ENCODE measurements at places on chromosomes 7 and 10.

- no peak for DNase-seq
Observed at GRCh38 chr10:13352519-13352918, 4.4 kb upstream of the SEPHS1 start.

- no peak for DNase-seq
Observed at GRCh38 chr7:41315764-41316163, 387.1 kb downstream of the INHBA start.

GRCh38 chr10:86758189-86759072 lies 2.0 kb downstream of the BMPR1A start:
- no peak for DNase-seq

DNA sequence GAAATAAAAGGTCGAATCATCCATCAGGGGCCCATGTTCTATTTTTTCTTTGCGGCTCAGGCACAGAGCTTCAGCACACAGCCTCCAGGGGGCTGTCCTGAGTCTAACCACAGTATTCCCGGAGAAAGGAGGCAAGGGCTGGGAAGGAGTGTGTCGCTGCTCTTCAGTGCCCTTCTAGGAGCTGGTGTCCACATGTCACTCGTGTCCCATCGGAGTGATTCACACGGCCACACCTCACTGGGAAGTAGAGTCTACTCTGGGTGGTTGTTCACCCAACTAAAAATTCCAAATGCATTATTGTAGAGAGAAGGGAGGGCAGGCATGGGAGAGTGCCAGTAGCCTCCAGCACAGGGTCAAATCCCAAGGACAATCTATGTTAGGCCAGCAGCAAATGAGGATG lies 114.8 kb upstream of the LANCL2 start:
- no peak for DNase-seq

- no peak for DNase-seq
Observed at GRCh38 chr7:127677433-127678230, 25.6 kb downstream of the SND1 start.

DNA sequence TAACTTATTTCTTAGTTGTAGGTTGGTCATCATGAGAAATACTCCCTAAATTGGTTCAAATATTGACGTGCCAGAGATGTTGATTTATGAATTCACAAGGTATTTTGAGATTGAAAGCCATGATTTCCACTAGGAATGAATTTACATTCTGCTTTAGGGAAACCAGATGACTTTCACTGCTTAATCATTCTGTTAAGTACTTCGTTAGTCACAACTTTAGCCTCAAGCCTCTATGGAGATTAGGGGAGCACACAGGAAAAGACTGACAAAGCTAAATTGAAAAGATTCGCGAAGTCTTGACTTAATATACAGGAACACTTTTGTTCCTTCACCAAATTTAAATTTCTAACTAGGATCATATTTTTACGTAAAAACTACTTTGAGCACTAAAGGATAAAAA lies 250.4 kb upstream of the CACNA2D1 start:
- DNase-seq: no peak

DNA sequence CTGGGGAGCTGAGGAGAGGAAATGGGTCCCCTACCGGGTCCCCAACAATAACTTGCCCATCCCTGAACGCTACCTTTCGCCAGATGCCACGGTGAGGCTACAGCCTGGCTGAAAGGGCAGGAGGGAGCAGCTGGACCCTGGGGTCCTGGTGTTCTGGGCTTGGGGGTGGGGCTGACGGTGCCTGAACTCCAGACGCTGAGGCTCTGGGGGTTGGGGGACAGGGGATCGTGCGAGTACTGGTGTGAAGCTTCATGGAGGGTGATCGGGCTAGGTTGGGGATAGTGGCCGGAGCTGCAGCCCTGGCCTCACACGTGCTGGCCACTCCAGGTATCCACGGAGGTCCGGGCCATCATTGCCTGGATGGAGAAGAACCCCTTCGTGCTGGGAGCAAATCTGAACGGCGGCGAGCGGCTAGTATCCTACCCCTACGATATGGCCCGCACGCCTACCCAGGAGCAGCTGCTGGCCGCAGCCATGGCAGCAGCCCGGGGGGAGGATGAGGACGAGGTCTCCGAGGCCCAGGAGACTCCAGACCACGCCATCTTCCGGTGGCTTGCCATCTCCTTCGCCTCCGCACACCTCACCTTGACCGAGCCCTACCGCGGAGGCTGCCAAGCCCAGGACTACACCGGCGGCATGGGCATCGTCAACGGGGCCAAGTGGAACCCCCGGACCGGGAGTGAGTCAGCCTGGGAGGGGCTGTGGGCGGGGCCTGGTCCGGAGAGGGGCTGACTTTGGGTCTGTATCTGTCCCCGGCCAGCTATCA lies 8.3 kb downstream of the AEBP1 start:
- DNase-seq: no peak

- no peak for DNase-seq
Observed at GRCh38 chr7:104371216-104371979, 43.0 kb downstream of the LHFPL3 start.

DNA sequence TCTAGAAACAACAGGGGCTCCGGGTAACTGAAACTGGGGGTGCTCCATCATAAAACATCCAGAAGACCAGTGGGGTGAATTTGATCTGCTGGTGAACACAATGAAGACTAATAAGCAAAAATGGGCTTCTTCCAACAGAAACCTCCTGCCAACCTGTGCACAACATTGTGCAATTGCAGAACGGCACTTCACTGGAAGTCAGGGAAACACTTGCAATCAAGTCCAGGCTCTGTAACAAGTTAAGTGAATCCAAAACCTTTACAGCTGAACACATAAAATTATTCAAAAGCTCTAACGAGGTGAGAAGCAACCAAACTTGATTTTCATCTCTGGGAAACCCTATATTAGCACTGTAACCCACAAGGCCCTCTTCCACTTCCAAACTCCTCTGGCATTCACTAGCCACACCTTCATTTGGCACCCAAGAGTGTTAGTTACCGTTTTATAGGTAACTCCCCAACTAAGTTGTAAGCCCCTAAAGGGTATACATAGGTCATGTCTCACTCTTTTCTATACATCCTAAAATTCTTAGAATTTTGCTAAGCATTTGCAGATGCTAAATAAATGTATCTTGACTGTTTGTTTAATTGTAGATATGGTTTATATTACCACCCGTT lies 22.0 kb downstream of the IMMP2L start:
- no peak for DNase-seq

DNA sequence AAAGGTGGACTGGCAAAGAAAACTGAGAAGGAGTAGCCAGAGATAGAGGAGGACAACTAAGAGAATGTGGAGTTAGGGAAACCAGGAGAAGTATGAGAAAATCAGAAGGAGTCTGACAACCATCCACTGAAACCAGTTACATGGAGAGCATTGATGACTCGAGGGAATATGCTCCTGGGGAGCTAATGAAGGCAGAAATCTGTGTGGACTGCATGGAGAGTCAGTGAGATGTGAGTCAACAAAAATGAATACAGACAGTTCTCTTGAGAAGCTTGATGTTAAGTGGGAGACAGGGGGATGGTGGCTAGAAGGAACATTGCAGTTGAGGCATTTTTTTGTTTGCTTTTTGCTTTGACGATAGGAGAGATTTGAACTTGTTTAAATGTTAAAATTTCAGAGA lies 34.3 kb upstream of the ZNF32 start:
- no peak for DNase-seq

DNA sequence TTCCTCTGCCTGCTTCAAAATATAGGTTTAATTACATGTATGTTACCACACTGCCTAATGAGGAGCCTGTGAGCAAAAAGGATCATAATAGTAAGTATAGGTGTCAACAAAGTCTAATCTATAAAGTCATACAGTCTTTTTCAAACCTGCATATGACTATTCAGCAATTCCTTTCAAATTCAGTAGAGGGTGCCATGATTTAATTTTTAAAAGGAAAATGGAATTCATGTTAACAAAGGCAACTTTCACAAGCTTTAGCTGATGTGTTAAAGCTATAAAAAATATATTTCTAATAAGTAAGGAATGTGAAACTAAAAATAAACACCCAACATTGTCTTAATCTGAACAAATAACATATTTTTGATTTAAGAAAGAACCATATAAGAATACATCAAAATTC lies 52.1 kb downstream of the MPP7 start:
- no peak for DNase-seq

DNA sequence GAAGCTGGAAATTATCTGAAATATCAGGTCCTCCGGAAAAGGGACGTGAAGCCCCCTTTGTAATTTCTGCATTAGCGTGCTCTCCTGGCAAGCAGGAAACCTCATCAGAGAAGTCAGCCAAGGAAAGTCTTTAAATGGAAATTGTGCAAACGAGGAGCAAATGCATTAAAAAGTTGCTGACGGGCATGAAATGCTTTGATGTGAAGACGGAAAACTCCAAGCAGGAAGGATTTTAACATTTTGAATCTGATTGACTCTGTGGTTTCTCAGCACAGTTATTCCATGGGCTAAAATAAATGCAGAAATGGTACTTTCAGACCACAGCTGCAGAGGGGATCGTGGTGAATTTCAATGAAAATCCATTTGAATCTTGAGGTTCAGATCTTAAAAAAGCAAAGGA lies 167.8 kb downstream of the AHR start:
- DNase-seq: no peak

DNA sequence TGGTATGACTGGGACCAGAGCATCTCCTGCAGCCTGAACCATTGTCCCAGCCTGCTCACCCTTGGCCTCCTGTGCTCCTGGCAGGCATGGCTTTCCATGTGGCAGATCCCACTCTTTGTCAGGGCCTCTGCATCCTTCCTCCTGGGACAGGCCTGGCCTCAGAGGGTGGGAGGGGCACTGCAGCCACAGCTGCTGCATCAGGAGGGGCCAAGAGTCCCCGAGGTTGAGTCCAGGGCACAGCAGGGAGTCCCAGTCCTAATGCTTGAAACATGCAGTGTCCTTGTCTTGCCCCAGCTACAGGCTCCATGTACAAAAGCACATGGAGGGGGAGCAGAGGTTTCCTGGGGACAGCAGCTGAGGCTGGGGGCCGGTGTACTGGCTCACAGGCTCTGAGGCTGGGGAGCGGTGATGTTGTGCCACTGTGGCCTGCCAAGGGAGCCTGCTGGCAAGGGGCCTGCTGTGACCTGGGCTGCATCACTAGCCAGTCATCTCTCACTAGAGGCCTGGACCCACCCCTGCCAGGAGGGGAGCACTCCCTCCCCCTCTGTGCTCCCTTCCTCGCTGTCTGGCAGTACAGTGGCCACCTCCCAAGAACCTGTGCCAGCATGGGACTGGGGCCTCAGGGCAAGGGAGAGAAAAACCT lies 144.8 kb downstream of the ZNF248 start:
- no peak for DNase-seq

DNA sequence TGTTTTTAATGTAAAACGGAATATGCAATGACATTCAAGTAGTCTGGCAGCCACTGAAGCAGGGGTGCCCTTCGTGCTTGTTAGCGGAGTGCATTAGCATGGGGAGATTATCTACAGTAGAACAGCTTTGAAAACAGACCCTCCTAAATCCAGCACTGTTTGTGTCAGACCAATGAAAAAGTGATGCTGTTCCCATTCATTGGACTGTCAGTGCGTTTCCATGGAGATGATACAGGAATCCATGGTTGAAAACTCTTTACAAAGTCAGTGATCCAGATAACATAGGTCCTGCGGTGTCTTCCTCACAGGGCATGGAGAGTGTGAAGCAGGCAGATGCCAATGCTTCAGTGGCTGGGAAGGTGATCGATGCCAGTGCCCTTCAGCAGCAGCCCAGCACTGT lies 73.6 kb downstream of the ITGB8 start:
- no peak for DNase-seq

GRCh38 chr7:146557971-146558469 lies 441.4 kb downstream of the CNTNAP2 start:
- no peak for DNase-seq

GRCh38 chr10:69901022-69901421 lies 99.3 kb downstream of the COL13A1 start:
- DNase-seq: no peak

DNA sequence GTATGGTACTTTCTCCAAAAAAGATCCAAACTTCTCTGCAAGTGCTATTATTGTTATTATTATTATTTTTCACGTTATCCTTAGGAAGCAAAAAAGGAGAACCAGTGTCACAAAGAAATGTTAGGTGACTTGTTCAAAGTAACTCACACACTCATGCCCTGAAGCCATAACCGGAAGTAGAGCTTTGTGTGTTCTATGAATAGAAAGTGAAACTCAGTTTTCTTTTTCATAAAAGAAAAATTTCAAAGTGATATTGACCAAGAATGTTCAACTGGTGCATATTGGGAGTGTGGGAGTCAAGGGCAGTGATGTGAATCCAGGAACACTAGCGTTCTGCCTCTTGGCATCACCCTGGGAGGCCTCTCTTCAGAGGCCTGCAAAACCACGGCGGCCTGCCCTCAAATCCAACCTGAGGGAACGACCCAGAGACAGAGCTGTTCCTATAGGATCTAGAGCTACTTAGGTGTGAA lies 106.1 kb downstream of the PRKCQ start:
- no peak for DNase-seq

DNA sequence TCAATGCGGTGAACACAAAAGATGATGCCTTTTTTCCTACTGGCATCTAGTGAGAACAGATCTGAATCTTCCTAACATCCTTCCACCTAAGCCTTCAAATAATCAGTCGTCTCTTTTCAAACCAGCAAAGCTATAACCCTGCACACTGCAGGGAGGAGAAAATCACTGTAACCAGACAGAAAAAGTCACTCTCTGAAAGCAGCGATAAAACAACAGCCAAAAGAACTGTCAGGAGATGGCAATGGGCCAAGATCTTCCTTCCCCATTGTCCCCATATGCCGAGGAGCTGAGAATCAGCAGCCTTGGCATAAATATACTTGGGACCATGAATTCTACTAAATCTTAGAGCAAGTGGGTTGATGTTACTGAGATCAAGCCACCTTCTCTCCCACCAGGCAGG lies 13.1 kb downstream of the FZD9 start:
- no peak for DNase-seq

GRCh38 chr7:72317341-72317740 lies 94.8 kb downstream of the CALN1 start:
- no peak for DNase-seq

DNA sequence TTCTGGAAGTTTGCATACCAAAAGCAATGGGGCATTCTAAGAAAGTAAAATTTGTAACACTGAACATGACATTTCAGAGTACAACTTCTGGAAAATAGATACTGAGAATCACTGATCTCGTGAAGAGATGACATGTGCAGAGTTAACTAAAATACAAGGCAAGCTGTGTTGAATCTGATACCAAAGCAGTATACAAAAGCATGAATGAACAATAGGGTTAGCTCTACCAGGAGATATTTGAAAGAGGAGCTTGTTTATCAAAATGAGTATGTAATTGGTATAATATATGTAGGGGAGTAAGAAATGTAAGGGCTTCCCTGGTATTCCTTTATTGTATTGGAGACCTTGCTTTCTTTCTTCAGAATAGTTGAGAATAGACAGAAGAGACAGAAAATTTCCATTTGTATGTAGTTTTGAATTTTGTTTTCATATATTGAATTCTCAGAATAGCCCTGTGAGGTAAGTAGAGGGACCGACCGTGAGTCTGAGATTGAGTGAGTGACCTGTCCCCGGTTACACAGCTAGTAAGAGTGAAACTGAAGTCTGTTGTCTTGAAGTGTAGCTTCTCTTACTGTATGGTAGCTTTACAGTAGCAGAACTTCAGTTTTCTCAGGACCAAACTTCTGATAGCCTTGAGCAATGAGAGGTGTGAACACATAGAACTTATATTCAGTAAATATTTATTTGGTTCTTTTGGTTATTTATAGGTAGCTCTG lies 5.0 kb downstream of the HBP1 start:
- no peak for DNase-seq

Data from NCI-H2107 (cell line).